ENCODE measurements at places on chromosomes 3 and 15.
A peak's percentile ranks its signal among the peaks of the same experiment; 100 is the strongest.

DNA sequence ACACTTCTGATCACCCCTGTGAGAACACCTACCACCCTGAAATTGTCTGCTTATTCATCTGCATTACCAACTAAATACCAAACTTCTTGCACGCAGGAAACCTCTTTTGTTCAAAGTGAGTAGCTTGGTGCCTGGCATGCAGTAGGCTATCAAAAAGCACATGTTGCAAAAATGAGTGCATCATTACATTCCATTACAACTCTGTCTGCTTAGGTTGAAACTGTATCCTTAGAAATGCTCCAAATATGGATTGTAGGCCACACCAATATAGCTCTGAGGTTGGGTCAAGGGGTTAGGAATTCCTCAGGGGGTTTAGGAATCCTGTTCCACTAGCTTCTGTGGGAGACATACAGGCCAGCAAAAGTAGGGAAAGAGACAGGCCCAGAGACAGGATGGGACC lies 107.2 kb downstream of the THRB start:
- peak; percentile 13 for DNase-seq

DNA sequence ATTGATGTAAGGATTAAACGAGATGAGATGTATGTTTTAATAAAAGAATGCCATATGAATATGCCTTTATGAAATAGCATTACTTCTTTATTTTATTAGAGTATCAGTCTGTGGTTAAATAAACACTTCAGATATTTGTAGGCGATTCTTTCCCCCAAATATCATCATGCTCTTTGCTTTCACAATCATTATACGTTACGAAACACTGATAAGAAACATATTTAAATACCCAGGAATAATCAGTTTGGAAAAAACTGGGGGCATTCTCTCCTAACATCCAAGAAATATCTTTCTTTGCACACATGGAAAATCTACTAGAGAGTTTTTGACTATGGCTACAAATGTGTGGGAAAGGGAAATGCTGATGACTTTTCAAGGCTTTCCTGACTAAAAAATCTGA lies 4.4 kb upstream of the PLAAT1 start:
- no peak for DNase-seq

- DNase-seq: peak; percentile 73
Measured at GRCh38 chr3:41202834-41203345, 3.6 kb downstream of the CTNNB1 start.

GRCh38 chr15:73125219-73125618 lies 73.0 kb downstream of the NEO1 start:
- DNase-seq: peak; percentile 3

DNA sequence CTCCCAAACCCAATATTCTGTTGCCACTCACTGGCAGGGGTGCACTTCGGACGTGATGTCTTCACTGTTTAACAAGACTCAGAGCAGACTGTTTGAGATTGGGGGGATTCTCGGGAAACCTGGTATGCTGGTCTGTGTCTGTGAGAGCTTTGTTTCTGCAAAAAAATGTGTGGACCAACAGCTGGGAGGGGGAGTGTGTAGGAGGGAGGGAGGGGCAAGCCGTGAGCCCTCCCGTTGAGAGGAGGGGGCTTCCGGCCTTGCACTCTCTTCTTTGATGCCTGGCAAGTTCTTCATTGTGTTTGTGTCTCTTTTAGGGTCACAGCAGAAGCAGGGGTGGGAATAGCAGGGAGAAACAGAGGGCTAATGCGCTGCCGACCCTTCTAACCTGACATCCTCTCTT lies 74.9 kb upstream of the NDN start:
- DNase-seq: no peak

- no peak for DNase-seq
Measured at GRCh38 chr15:50252556-50252955, 13.0 kb downstream of the HDC start.

DNA sequence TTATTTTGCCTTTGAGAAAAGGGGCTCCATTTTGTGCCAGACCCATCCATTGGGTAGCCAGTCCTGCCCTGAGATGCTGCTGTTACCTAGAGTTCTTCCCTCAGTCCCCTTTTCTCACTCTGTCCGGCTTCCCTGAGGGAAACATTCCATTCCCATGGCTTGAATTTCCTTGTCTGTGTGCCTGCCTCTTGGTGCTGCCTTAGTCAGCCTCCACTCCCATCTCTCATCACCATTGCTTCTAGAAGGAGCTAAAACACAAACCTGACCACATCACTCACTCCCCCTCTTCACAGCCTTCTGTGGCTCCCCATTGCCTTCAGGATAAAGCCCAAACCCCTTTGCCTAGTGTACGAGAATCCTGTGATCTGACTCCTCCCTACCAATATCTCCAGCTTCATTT lies 25.2 kb upstream of the C2CD4B start:
- no peak for DNase-seq

- DNase-seq: no peak
Measured at GRCh38 chr3:45057557-45057956, 31.5 kb downstream of the CLEC3B start.

Data from fibroblast of pulmonary artery (primary cell).